ENCODE measurements at places on chromosomes 5 and 9.
A peak's percentile ranks its signal among the peaks of the same experiment; 100 is the strongest.

DNA sequence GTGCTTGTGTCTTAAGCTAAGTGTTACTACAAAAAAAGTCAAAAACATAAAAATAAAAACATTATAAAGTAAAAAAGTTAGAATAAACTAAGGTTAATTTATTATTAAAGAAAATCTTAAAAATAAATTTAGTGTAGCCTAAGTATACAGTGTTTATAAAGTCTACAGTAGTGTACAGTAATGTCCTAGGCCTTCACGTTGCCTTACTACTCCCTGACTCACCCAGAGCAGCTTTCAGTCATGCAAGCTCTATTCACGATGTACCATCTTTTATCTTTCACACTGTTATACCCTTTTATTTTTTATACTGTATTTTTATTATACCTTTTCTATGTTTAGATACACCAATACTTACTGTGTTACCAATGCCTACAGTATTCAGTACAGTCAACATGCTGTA, 288.1 kb downstream of the HCN1 start:
- DNase-seq: no peak

- DNase-seq: no peak
Observed at GRCh38 chr9:93222890-93223259, 38.9 kb downstream of the WNK2 start.

DNA sequence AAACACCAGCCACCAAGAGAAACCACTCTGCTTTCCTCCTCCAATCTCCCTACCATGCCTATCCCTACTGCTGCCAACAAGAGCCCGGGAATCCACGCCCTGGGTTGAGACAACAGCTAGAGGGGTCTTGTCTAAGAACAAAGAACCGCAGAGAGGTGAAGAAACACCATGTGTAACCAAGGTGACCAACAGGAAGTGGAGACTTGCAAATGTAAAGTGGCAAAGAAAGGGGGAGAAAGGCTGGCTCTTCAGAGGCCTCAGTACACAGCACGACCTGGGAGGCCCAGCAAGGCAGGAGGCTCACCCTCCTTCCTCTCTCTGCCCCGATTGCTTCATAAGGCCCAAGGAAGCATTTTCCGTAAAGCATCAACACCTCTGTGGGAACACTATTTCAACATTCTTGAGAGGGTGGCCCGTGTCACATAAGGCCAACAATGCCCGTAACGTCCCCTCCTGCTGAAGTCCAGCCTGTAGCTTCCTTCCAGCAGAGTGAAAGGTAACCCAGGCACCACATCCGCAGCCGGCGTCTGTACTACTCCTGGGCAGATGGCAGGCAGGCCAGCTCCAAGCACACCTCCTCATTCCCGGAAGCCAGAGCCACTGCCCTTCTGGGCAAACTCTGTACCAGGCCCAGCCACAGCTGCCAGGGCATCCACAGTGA, 18.3 kb downstream of the CCNJL start:
- DNase-seq: no peak

GRCh38 chr9:76905791-76906646, at the start of gene PRUNE2:
PRUNE2 (minus strand) TSS chr9:76906114; CDS start chr9:76905963, 151 bp downstream.
- DNase-seq: peak; percentile 60

DNA sequence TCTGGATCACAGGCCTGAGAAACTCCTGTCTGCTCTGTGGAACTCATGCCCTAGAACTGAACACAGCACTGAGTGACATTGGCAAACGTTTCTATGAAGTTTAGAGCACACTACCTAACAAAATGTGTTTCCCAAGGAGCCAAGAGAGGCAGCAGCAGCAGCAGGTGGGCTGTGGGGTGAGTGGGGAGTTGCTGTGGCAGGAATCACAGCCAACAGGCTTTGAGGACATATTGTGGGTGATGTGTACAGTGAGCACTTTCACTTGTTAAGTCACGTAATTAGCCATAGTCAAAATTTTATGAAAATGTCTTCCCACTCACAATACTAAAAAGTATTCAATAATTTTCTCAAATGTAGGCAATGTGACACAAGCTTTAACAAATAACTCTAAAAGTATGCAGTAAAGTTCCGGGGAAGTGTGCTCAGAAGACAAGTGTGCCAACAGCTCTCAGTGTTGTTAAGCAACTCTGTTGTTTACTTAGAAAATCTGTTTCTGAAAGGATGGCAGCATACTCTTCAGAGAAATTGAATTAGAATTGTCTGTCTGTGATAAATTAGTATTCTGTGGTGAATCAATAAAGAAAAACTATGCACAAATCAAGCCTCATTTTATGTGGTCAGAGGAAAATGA, 482.1 kb downstream of the SEMA5A start:
- no peak for DNase-seq

- DNase-seq: no peak
Observed at GRCh38 chr9:121589986-121590385, 61.4 kb upstream of the DAB2IP start.

DNA sequence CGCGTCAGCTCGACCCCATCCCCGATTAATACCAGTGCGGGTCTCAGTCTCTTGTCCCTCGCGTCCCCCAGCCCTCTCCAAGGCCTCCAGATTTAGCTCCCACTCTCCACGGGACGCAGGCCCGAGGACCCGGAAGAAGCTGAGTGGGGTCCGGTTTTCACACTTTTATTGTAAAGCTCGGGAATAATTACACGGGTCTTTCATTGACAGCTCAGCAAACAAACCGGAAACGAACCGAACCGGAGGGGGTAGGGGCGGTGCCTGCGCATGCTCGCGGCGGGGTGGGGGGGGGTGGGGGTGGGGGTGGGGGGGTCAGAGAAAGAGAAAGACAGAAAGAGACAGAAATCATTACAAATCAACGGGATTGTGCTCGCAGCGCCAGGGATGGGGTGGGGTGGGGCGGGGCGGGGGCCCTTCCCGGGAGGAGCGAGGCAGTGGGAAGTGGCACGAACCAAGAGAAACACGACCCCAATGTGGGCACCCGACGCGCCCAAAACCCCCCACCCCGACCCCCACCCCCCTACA, 27.9 kb downstream of the PCDH1 start:
- peak; percentile 45 for DNase-seq

GRCh38 chr5:161261668-161262323, 284.7 kb downstream of the GABRB2 start:
- no peak for DNase-seq

All from activated CD4-positive, alpha-beta T cell treated with anti-CD3 and anti-CD28 coated beads for 36 hours (primary cell).